Stimulated activated CD8-positive, alpha-beta memory T cell treated with anti-CD3 and anti-CD28 coated beads, Interleukin-7, amount 100 ng/mL, for 24 hours (primary cell): ENCODE measurements at places on chromosomes 3 and 15.

- DNase-seq, result no peak
Measured at GRCh38 chr3:58683466-58683865, 16.9 kb upstream of the FAM3D start.

- no peak for DNase-seq
Measured at GRCh38 chr3:126306397-126306796, 50.8 kb downstream of the KLF15 start.

DNA sequence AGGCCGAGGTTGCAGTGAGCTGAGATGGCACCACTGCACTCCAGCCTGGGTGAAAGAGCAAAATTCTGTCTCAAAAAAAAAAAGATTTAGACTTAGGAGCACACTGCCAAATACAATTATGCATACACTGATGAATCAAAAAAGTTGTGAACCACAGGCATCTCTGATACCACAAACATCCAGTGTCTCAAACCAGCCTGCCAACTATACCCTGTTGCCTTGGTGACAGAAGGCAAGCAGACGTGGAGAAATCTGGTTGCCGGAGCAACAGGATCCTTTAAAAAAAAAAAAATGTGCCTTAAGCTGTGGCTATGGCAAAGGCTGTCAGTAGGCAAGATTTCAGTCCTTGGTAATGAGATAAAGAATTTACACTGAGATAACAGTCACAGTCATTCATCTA, 202.3 kb downstream of the NEK10 start:
- DNase-seq, result no peak

DNA sequence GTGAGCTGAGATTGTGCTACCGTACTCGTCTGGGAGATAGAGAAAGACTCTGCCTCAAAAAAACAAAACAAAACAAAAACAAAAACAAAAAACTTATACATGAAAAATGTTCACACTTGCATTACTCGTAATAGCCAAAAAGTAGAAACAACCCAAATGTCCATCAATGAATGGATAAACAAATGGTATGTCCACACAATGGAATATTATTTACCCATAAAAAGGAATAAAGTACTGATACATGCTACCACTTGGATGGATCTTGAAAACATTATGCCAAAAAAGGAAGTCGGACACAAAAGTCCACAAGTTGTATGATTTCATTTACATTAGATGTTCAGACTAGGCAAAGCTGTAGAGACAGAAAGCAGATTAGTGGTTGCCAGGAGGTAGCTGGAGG, 26.7 kb downstream of the PCYT1A start:
- DNase-seq, result no peak

DNA sequence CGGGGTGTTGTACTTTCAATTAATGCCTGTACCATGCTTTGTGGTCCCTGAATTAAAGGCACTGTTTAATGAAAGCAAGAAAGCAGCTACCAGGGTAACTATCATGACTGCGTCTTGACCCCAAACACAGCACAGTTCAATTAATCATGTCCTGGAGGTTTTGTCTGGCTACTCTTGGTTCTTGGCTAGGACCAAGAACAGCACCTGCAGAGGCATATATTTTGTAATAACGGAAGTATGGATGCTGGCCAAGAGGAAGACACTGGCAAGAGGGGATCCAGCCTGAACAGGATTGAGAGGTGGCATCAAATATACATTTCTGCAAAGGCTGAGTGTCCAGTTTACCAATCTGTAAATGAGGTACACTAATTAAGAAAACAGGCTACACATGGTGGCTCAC, 119.9 kb downstream of the FOXP1 start:
- DNase-seq, result no peak

DNA sequence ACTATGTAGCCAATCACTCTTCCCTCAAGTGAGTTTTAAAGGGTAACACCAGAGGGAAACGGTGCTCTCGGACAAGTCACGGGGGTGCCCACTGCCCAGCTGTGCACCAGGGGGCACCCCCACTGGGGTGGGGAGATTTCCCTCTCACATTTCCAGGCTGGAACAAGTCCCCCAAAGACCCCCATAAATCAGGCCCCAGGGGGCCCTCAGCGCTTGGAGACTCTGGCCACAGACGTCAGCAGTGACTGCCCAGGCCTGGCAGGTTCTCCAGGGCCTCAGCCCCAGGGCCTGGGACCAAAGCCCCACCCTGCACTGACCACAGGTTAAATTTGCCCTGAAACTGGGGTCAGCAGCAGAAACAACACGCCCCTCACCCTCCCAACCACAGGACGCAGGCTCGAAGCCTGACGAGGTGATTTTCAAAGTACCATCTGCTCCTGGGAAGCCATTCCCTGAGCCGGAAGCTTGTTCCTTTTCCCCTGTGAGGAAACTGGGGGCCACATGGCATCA, 17.0 kb downstream of the XXYLT1 start:
- no peak for DNase-seq

DNA sequence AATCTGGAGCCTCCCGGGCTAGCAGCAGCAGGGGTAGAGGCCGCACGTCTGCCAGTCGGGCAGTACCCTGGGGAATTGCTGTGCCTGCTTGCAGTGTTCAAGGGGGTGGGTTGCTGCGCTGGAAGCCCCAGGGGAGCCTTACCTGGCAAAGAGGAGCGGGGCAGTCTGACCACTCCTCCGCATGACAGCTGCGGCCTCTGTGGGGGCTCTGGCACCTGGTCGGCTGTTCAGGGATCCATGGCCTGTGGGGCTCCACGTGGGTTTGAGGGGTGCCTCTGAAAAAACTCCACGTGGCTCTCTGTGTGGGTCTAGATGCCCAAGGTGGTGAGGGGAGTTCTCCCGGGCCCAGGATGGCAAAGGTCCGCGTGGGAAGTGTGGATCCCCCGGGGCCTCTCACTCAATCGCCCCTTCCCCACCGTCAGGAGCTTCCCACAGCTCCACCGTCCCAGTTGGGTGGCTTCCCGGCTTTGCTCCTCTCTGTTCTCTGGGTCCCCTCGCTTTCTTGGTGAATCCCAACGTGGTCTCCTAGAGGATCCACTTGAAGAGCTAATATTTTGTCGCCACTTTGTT, 184.5 kb downstream of the EFHB start:
- DNase-seq, result no peak

GRCh38 chr3:182233957-182234356, 522.2 kb downstream of the SOX2 start:
- no peak for DNase-seq

DNA sequence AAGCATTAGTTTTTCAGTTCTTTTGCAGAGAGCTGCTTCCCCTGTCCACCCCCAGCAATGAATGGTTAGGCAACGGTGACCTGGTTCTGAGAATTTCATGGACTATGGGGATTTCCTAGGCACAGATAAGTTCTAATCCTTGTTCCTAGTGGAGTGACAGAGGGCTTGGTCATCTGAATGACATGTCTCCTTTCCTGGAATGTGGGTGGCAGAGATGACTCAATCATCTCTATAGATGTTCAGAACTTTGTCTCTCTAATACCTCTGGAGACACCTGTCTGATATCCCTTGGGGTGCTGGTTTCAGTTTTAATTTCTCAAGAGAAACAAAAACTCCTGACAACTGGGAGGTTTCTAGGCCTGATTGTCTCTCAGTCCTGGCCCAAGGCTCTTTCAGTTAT, 10.4 kb downstream of the PLA2G4E start:
- DNase-seq, result no peak

DNA sequence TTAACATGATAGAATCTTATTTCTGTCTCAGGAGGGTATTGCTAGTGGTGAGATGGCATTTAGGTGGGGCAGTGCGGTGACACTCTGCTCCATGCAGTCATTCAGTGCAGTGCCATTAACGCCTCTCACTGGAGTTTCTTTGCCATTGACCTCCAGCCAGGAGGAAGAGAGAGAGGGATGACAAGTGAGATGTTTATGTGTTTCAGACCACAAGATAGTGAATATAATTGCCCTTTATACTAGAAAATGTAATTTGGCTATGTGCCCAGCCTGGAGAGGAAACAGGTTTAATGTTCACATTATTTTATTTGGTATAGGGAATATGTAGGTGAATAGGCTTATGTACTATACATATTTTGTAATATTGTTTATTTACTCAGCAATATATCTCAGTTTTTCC, 84.5 kb downstream of the ZIC1 start:
- DNase-seq, result no peak

- no peak for DNase-seq
Measured at GRCh38 chr3:49111347-49111746, 6.8 kb upstream of the QARS1 start.

DNA sequence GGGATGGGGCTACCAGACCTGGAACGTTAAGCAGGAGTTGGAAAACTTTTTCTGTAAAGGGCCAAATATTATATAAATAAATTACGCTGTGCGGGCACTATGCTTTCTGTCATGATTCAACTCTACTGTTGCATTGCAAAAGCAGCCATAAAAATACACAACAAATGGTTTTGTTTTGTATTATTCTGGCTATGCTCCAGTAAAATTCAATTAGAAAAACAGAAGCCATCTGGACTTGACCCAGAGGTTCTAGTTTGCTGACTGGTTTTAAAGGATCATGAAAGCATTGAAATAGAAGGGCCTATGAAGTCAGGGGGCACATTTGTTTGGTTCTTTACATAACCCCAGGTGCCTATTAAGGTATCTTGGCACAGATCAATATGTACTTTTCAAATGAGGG, 647.4 kb upstream of the LMCD1 start:
- no peak for DNase-seq

DNA sequence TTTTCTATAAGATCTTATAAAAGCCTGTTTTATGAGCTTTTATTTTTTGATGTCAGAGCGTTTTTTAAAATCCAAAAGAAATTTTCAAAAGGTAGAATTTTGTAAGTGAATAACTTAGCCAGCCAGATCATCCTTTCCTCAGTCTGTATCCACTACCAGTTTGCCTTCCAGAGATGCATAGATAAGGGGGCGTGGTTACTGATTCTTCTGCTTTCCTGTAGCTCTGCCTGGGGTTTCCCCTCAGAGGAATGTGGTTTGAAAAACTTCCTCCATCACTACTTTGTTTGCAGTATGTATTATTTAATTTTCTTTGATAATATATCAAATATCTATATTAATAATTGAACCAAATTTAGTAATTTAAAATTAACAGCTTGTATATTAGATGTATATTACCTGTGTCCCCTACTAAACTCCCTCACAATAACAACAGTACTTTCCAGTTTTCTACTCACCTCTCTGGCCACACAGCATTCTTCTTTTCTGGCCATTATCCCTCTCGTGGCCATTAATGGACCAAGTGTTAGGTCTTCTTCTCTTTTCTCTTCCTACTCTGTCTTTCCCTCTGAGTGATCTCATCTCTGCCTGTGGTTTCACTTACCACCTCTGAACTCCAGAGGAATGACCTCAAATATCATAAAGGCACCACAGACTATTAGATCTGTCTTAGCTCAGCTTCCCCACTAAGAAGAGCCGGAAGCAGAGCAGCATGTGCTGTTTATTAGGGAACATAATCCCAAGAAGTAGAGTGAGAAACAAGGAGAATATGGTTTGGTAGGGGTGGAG, 239.7 kb downstream of the UBE2E2 start:
- DNase-seq, result no peak

DNA sequence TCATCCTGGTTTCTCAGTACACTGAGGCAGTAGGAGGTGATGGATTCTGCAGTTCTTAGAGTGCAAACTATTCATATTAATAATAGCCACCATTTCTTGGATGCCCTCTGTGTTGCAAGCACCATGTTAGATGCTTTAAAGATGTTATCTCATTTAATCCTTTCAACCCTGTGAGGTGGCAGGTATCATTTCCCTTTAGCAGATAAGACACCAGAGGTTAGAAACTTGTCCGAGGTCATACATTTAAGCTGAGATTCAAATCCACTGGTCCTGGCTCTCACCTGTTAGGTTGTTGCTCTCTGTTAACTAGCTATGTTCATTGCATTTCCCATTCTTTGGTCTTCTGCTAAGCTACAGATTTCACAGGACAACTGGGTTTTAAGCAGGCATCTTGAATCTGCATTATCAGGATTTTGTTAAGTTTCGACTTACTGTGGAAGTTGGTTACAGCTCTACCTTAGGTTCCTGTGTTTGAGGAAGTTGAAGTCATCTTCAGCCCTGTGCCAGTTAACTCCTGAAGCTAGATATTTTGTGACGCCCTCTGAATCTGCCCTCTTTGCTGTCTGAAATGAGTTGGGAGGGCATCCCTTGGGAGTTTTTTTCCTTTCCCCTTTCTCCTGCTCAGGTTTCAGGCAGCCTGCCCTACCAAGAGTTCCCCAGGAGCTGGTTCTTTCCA, 6.4 kb downstream of the PDE8A start:
- DNase-seq, result no peak

DNA sequence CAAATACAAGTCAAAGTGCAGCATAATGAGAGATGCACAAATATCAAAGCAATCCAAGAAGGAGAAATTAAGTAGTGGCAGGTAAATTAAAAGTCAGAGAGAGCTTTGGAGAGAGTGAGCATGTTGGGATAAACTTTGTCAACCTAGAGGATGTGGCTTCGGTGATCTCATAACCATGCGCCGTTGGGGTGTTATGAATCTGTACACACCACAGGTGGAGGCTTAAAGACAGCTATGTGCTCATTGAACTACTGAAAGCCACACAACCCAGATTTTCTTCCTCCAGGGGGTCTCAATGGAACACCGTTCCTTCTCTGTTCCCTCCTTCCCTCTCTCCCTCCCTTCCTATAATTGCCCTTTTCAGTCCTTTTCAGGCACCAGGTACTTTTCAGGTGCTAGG, 52.0 kb downstream of the SUCNR1 start:
- no peak for DNase-seq

DNA sequence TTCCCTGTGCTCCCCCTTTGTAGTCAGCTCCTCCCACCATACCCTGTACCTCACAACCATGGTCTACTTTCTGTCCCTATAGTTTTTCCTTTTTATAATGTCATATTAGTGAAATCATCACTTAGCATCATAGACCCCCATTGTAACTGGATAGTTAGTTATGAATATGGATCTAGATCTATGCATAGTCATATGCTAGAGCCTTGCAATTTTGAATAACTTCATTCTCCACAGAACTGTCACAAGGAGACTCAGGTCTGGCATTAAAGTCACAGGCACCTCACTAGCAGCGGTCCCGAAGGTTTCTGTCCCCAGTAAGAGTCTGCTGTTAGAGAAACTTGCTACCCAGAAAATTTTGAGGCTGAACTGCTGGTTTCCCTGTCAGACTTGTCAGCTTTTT, 102.0 kb upstream of the NUDT16 start:
- no peak for DNase-seq

DNA sequence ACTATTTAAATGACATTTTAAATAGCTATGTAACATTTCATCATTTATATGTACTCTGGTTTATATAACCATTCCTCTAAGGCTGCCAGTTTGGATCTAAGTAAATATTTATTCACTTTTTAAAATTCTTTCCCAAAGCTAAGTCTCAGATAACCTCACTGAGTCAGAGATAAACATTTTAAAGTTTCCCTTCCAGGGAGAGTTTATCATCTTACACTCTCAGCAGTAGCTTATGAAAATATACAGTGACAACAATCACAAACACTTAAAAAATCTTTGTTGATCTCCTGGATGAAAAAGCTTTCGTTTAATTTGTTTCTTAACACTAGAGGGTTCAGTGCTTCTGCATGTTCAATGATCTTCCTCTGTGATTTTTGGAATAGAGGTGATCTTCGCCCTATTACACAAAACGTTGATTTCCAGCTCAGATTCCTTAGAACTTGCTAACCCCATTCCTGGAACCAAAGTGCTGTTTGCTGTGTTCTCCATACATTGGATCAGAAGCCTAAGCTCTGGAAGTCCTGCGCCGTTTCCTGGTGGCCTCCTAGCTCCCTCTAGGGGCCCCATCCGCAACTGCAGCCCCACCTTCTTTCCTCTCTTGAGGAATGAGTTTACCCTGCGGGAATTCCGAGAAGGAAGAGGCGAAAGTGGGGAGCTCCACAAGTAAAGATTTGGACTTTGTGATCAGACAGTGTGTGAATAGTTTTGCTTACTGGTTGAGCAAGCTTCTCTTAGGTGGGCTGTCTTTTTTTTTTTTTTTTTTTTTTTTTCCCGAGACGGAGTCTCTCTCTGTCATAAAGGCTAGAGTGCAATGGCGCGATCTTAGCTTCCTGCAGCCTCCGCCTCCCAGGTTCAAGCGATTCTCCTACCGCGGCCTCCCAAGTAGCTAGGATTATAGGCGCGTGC, 29.3 kb upstream of the SACM1L start:
- no peak for DNase-seq
